ENCODE measurements at places on chromosomes 2 and 18. TPM values are rescaled to one million over a fixed set of nuclear protein-coding genes. Genes with fewer than 3 reads are reported as not detected.

The MOGAT1 gene
- total RNA-seq, result not detected

The AKAIN1 gene
- not detected for total RNA-seq

The ARHGAP28 gene
- 10.5 TPM for total RNA-seq

The RIT2 gene
- not detected for total RNA-seq

The FZD7 gene
- total RNA-seq, result 68.4 TPM

The GRB14 gene
- 0.71 TPM for total RNA-seq

The GYPC gene
- total RNA-seq, result 125 TPM

The CCDC68 gene
- 6.9 TPM for total RNA-seq

The OLA1 gene
- total RNA-seq, result 88.9 TPM

The ALK gene
- total RNA-seq, result under 0.01 TPM

The TMEM200C gene
- total RNA-seq, result 0.14 TPM

The CNDP2 gene
- total RNA-seq, result 39.7 TPM

The UGT1A10 gene
- total RNA-seq, result 0.83 TPM
